Stimulated activated CD4-positive, alpha-beta T cell treated with anti-CD3 and anti-CD28 coated beads, Interleukin-4, amount 100 ng/mL, for 4 hours (primary cell): ENCODE measurements at places on chromosomes 1 and 21.
A peak's percentile ranks its signal among the peaks of the same experiment; 100 is the strongest.

DNA sequence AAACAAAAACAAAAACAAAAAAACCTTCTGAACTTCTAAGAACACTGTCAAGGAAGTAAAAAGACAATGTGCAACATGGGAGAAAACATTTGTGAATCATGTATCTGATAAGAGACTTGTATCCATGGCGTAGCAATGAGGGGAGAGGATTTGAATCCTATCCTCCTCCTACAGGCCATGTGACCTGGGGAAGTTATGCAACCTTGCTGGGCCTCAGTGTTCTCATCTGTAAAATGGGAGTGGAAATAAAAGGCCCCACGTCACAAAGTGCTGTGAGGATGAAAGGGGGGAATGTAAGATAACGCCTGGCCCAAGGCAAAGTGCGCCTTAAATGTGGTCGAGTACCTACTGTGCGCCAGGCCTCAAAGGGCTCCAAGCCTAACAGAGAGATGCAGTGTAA is 83.7 kb downstream of the DISP3 start:
- no peak for DNase-seq

DNA sequence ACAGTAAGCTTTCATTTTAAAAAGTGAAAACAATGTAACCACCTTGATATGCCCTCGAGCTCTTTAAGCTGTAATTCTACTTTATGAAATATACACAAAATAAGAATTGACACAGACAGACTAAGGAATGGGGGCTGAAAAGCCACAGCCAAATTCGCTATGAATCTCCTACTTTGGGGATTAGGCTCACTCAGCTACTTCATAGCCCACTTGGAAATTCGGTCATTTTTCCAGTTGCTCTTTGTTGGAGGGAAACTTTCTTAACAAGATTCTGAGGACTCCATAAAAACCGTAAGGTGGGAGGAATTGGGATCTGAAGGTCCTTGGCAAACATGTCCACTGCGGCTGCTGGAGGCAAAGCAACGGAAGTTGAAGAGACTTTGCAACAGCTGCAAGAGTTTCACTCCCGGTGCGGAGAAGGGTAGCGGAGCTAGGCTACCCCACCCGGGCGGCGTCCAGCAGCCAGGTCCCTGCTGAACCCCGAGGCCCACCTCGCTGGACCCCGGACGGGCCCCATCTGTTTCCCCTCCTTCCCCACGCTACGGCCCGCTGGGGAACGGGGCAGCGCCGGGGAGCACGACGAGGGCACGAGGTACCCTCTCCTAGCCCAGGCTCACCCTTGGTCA is 634 bp downstream of the MYCBP start:
- DNase-seq: peak; percentile 8

DNA sequence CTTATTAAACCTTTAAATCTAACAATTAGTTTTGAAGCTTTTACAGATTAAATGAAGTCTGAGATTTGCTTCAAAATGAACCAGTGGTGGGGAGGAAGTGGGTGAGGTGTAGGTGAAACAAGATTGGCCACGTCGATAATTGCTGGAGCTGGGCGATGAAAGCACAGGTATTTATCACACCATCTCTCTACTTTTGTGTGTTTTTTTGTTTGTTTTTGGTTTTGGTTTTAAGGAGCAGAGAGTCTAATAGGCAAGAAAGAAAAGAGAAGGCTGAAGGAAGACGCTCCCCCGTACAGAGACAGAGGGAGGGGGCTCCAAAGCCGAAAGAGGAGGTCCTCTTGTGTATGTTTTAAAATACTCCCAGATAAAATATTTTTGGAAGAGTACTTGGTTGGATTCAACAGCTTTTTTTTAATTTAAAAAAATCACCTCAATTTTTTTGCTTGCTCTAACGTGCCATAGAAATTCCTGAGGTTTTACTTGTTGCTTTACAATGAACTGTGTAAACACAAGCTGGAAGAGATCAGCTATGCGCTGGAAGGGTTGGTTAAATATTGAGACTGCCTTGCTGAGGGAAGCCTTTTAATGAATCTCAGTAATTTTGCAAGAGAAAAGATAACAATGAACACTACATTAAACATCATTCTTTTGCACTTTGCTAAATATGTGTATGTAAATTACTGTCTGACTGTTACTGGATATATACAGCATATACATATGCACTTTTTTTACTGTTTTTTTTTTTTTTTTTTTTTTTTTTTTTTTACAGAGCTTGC is 6.7 kb upstream of the LGALS8 start:
- peak; percentile 23 for DNase-seq

DNA sequence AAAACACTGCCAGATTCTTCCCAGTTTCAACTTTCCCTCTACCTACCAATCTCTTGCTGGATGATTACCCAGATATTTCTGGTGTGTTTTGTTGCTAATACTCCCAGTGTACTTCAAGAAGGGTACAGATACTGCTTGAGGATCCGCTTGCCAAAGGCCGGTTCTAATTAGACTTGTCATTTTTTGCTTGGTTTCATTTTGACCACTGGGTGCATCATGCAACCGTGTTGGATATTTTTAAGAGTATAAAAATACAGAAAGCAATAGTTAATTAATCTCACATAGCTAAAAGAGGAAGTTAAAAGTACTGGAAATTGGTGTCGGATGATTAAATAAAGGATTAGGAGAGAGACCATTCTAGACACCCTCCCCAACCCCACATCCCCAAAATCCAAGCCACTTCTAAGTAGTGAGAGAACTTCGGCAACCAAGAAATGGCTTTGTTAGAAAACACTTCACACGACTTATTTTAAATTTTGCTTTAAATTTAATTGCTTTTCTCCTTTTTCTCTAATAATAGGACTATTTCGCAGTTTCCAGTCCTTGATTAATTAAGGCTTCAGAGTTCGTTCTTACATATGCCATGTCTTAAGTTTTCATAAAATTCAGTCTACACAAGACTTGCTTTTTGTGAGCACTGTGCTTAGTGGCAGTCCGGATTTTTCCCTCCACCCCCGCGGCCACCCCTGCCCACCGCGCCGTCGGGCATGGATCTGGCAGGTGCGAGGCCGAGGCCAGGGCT is 2.5 kb upstream of the CDKN2C start:
- no peak for DNase-seq

DNA sequence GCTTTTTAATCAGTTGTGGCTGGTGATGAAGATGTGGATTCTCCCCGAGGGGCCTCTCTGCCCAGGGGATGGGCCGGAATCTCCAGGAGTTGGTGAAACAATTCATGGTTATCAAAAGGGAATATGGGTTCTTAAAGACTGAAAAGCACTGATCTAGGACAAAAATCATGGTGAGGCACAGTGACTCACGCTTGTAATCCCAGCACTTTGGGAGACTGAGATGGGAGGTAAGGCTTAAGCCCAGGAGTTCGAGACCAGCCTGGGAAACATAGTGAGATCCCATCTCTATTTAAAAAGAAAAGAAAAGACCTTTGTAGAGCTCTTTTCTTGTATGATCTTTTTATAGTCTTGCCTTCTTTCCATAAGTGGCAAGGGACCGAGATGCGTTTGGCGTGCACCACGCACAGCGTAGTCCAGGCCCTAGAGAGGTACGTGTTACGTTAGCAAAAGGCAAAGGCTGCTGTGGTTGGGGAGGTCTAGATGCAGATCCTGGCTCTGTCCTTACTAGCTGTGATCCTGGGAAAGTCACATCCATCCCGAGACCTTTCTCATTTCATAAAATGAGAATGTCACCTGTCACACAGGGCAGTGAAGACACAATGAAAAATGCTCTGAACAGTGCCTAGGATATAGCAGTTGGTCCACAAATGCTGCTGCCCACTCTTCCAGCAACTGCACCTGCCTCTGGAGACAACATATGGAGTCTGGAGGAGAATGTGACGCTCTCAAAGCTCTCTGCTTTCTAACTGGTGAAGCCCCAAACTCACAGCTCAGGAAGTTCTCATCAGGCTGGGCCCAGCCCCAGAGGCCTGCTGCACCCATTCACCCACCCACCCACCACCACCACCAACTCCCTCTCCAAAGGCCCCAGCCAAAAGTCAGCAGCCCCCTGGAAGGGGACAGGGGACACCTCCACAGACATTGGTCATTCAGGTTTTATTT is 54.8 kb downstream of the KIF21B start:
- DNase-seq: no peak

- no peak for DNase-seq
Measured at GRCh38 chr1:244060117-244060516, 9.0 kb downstream of the ZBTB18 start.

DNA sequence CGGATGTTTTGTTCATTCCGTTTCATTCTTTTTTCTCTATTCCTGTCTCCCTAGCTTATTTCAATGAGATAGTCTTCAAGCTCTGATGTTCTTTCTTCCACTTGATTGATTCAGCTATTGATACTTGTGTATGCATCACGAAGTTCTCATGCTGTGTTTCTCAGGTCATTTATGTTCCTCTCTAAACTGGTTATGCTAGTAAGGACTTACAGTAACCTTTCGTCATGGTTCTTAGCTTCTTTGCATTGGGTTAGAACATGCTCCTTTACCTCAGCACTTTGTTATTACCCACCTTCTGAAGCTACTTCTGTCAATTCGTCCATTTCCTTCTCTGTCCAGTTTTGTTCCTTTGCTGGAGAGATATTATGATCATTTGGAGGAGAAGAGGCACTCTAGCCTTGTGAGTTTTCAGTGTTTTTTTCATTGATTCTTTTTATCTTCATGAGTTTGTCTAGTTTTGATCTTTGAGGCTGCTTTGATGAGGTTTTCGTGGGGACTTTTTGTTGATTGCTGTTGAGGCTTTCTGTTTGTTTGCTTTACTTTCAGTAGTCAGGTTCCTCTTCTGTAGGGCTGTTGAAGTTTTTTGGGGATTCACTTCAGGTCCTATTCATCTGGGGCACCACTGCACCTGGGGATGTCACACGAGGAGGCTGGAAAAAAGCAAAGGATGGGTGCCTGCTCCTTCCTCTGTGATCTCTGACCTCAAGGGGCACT is 496.9 kb upstream of the LRRC7 start:
- DNase-seq: no peak

GRCh38 chr1:218568962-218569550 is 223.9 kb downstream of the TGFB2 start:
- no peak for DNase-seq

DNA sequence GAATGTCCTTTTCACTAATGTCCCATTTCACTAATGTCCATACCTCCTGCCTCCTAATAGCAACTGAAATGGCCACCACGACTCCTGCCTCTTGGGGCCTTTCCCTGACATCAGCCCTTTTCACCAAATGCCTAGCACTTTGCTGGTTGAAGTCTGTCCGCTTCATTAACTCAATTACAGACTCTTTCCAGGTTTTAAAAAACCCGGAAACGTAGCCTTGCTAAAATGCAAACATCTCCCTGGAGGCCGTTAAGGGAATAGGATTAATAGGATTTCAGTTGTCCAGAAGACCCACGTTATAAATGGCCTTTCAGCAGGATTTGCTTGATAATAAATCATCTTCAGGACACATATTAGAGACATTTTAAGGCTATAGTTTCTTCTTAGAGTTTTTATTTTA is 25.7 kb upstream of the ERO1B start:
- no peak for DNase-seq

DNA sequence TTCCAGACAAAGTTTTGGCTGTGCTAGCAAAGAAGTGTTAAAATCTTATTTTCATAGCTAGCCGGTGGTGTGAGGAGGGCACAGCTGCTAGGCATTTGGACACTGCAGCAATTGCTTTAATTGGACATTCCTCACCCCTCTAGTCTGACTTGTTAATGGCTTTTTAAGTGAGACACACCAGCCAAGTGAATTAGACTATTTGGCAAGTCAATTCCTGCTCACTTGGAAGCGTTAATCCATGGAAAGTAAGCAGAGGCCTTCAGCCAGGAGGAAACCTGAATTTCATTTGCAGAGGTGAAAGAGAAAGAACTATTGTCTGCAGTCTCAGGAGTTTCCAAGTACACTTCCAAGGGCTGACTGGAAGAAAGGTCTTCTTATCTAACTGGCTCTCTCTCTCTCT is 175.7 kb downstream of the ST6GALNAC3 start:
- DNase-seq: no peak

DNA sequence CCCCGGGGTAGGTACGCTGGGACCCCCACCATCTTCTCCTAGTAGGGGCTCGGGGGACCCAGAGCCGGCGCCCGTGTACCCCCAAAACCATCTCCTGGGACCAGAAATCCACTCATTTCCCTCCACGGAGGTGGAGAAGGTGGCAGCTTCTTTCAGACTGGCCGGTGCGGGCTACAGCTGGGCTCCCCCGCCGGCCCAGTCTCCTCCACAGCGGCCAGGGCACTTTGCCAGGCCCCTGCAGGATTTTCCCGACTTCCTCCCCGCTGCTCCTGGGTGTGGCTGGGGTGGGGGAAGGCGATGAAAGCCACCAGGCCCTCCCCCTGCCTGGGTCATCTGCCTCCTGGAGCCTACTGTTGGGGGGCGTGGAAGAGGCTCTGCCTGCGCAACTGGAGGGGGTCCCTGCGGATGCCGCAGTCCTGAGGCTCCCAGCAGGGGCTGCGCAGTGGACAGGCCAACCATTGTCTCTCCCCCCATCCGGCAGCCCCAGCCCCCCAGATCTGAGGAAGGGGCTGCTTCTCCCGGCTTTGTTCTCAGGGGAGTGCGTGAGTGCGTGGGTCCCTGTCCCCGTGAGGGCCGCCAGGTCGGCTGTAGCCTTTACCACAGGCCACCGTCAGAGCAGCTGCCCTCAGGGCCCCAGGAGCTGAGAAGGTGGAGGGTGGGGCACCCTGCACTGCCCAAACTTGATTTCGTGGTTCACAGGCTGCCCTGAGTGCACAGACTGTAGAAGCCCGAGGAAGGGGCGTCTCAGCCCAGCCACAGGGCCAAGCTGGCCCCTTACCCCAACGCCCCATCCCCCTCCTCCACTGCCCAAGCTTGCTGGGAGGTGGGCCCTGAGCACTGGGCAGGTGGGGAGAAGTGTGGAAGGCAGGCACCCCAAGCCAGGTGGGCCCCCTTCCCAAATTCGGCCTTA is 1.3 kb downstream of the AGRN start:
- no peak for DNase-seq
